NK-92 treated with Interleukin-12 subunit alpha and Interleukin-12 subunit beta, amount 100 ng/mL, for 24 hours (cell line): ENCODE measurements at places on chromosomes 2 and 18.

DNA sequence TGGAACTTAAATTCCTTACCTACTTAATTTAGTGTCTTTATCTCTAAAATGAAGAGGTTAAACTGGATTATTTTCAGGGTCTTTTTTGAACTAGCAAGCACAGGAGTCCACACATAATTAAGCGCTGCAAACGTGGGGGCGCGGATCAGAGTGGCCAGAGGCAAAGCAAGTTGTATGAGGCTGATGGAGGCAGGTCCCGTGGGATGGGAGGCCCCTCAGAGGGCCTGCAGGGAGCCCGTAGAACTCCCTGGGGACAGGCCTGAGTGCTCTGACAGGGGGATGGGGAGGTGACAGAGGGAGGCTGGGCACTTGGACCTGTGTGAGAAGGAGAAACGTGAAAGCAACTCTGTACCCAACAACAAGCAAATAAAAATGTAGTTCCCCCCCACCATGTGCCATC, 177.8 kb downstream of the ACKR3 start:
- DNase-seq = no peak

- DNase-seq = no peak
These were observed 18.8 kb downstream of the TMEM18 start for GRCh38 chr2:658426-658825.

GRCh38 chr2:168592181-168592831, 136.2 kb downstream of the CERS6 start:
- no peak for DNase-seq

DNA sequence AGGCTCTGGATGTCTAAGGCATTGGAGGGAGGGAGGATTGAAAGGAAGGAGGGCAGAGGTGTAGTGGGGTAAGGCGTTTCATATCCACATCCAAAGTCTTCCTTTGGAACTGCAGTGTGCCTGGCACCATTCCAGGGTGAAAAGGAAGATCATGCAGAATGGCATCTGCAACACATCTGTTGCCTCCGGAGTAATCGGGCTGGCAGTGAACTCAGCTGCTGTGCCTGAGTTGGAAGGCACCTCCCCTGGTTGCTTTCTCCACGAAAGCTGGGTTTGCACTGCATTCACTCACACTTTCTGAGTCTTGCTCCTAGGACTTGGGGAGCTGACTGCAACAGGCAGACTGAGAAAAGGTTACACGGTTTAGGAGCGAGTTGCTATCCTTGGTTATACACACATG, 30.3 kb upstream of the SEC11C start:
- DNase-seq = no peak

GRCh38 chr18:54801374-54801773, 26.9 kb upstream of the RAB27B start:
- no peak for DNase-seq

DNA sequence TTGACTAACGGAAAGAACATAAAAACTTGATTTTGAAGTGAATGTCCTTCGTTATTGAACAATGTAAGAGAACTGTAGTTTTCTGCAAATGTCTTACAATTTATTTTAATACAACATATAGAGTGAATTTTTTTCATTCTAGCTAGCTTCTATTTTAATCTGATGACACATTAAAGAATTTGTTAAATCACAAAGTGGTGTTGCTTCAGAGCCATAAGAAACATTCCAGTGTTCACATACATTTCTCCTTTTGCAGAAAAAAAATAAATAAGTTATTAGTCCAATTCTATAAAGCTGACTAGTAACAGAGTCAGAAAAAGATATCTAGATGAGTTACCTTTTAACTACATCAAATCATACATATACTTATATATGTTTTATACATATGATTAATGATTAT, 914.3 kb upstream of the SLC39A10 start:
- DNase-seq = no peak

GRCh38 chr2:162092658-162093556, 18.9 kb upstream of the DPP4 start:
- no peak for DNase-seq

- no peak for DNase-seq
These were observed 53.0 kb upstream of the ALPP start for GRCh38 chr2:232325324-232326273.

GRCh38 chr18:8176554-8176953, 432.7 kb upstream of the RAB12 start:
- no peak for DNase-seq

DNA sequence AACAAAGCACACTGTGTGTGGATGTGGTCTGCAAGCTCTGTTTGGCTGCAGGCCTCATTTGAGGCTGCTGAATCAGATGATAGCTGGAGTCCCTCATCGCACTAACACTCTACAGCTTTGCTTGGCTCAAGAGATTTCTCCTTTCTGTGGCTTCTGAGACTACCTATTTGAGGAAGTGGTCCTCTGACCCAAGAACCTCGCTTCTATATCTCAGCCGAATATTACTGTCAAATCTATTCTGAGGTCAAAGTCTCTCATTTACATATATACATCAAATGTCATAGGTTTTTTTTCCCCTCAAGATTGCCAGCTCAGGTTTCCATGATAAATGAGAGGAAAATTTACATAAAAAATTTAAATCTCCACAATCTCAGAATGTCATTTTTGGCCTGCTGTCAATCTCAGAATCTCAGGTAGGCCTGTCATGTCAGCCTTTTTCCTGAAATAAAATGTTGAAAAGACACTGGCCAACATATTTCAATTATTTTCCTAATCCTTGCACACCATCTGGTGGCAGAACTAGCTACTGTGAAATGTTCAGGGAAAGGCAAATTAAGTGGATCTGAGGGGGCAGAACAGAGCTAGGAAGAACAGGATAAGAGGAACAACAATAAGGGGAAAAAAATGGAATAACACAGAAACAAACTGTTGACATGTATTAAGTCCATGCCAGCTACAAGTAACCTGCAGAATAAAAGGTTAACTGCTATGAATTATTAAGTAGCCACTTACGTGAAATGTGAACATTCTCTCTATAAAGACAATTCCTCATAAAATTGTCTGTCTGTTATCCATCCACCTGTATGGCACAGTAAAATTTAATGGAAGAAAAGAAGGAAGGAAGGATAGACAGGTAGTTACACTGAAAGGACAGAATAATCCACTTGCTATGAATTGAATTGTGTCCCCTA, 39.3 kb downstream of the AP1S3 start:
- no peak for DNase-seq

GRCh38 chr2:75621228-75621627, 25.4 kb upstream of the MRPL19 start:
- DNase-seq = no peak
